ENCODE measurements at places on chromosomes 3 and 15.
A peak's percentile ranks its signal among the peaks of the same experiment; 100 is the strongest.

DNA sequence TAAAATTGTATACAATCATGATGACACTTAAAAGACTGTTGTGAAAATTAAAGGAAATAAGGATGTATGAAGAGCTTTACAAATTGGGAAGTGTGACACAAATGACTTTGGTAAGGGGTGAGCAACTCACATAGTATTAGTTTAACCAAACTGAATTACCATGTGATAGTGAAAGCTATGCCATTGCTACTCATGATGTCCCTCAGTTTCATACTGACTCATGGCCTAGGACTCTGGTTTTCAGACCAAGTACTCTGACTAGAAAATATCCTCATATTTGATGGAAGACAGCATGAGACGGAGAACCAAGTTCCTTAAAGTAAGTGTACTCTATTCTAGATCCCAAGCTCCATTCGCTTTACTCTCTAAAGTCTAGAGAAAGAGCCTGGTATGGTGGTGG, 203.2 kb upstream of the ICE2 start:
- peak; percentile 11 for DNase-seq

DNA sequence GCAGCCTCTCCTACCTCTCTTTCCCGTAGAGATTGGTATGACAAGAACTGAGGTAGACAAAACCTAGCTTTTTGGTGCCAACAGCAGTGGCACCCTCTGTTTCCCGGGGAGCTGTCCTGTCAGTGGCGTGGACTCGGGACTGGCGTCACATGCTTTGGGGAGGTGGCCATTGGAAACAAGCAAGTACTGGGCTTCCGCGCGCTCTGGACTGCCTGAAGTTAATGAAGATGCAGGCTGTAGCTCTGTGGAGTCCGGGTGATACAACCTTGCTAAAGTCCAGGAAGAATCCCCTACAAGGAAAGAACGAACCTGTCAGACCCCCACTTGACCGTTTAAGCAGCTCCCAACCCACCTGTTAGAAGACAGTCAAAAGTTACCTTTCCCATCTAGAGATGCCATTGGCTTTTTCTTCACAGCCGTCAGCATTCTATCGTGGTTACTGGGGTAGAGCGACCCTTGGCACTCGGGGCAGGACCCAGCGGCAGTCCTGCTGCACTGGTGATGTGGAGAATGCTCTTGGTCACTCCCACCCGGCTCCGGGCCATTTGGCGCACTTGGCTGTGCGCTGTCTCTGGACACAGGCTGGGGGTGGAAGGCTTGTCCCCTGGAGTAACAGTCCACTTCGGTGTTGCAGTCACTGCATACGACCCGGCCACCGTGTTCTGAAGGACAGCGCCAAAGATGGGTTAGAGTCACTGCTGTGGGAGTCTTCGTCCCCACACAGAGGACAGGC, 120.5 kb downstream of the LRIG1 start:
- no peak for DNase-seq

GRCh38 chr3:151476344-151477018, 15.6 kb upstream of the IGSF10 start:
- no peak for DNase-seq

DNA sequence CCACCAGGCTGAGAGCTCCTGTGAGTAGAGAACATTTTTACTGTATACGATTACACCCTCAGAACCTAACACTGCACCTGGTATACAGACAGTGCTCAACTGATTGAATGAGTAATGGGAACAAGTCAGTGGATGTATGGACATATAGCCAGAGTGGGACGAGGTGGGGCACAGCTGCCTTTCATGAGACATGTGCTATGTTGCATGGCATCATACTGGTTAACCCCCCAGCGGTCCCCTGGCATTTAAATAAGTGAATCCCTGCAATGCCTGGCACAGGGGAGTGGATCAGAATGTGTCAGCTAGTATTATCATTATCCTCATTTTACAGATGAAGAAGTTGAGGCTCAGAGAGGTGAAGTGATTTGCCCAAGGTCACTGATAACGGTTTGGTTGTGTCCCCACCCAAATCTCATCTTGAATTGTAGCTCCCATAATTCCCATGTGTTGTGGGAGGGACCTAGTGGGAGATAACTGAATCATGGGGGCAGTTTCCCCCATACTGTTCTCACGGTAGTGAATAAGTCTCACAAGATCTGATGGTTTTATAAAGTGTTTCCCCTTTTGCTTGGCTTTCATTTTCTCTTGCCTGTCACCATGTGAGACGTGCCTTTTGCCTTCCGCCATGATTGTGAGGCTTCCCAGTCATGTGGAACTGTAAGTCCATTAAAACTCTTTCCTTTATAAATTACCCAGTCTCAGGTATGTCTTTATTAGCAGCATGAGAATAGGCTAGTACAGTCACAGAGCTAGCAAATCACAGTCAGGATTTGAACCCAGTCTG, 56.0 kb upstream of the ATP2B2 start:
- DNase-seq: no peak

DNA sequence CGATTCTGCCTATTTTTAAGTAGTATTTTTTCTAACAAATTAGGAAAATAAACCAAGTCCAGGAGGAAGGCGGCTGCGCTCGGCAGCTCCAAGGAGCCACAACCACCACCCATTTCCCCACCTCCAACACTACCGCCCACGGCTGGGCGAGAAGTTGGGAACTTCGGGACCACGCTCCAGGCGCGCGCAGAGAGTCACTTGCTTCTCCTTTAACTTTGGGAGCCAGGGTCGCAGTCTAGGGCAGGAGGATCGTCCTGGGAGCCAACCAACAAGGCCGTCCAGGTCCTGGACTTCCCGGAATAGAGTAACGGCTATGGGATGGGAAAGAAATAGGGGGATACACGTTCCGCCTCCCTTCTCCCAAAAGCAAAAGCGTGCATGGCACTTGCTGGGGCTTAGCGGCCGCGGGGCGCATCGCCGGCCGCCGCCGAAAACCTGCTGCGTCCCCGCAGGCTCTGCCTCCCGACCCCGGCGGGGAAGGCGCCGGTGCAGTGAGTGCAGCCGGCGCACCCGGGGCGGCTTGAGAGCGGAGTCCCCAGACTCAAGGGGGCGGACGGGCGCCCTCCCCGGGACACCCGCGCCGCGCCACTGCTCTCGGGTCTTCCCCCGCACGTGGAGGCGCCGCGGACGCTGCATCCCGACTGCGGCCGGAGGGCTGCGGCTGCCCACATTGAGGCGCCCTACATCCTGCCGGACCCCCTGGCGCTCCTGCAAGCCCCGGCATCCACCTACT, 699 bp downstream of the MEGF11 start:
- peak; percentile 74 for DNase-seq

GRCh38 chr3:119402791-119403190, 60.6 kb downstream of the TMEM39A start:
- no peak for DNase-seq

DNA sequence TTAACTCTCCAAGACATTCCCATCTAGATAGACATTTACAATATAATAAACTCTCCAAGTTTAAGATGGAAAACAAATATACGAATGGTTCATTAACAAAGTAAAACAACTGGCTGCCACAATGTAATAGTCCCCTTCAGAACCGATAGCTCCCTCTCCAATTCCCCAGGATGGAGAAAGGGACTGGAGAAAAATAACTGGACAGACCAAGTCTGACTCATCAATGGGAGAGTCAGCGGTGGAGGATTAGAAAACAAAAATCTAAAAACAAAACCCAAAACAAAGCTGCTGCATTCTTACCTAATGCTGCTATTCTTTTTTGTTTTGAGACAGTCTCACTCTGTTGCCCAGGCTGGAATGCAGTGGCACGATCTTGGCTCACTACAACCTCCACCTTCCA, 468.1 kb downstream of the SHQ1 start:
- no peak for DNase-seq

DNA sequence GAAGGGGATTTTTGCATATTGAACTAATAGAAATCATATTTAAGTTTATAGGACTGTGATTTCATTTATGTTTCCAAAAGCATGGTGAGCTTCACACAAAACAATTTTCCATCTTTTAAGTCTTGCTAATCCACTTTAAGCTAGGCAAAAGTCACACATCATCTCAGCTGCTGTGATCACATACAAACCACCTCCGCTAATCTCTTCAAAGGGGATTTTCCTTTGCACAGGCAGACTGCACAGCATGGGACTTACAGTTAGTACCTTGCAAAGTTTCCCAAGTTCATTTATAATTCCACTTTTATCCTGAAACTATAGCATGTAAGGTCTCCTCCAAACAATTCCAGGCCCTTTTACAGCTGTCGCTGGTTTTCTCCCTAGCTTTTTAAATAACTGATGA, 225.1 kb upstream of the CNTN3 start:
- no peak for DNase-seq
